T-helper 1 cell (primary cell): ENCODE measurements at places on chromosomes 12 and 14.

DNA sequence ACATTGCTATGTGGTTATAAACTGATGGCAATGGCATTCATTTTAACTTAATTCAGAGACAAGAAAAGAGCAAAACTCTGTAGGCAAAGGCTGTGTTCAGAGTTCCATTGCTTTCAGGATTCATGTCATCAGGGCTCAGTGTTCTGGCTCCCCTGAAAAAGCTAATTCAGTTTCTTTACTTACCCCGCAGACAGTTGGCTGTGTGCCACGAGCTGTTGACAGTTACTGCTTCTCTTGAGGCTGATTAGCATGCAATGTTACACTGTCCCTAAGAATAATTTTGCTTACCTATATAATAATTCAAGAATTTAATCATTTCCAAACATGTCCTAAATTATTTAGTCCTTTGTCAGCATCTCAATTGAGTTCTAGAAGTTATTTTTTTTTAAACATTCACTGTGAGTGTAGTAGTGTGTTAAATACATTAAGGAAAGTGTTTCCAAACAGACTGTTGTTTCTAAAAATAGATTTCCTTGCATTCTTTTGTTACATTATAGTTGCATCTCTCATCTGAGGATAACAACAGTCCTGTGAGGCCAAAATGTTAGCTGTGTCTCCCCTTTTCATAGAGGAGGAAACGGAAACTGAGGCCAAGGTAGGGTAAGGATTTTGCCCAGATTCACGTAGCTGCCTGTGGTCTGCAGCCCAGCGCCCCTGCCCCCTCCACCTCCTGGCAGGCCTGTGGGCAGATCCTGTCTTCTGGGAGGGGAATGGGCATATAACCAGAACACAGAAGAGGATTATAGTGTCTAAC is 98.6 kb downstream of the PELI2 start:
- DNase-seq: no peak

- no peak for DNase-seq
Observed at GRCh38 chr14:69288011-69288771, 28.2 kb downstream of the GALNT16 start.

- DNase-seq: no peak
Observed at GRCh38 chr14:22460461-22461195, 128.4 kb downstream of the DAD1 start.

DNA sequence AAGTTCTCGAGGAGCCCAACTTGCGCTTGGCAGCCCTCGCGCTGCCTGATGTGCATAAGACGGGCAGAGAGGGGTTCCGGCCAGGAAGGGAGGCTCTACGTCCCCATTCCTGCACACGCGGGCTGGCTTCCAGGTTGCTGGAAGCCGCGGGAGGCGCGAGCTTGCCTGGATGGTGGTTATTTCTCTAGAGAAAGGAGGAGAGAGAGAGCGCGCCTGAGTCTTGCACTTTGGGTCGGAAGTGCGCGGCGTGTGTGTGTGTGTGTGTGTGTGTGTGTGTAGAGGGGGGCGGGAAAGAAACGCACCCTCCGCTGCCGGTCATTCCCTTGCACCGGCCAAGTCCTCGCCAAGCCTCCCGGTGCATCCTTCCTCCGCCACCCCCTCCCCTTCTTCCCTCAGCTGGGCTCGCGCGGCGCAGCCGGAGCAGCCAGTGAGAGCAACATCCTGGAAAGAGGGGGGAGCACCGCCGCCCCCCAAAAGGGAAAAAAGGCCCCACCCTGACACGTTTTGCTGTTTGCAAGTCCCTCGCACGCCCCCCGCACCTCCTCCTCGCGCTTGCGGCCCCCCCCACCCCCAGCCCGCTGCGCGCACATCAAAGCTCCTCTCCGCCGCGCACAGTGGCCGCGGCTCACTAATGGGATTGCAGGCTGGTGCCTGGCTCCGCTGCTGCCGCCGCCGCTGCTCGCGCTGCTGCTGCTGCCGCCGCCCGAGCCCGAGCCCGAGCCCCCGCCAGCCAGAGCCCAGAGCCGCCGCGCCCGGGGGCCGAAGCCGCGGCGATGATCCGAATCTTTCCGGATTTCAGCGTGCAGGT is 4.4 kb upstream of the NPAS3 start:
- DNase-seq: no peak

DNA sequence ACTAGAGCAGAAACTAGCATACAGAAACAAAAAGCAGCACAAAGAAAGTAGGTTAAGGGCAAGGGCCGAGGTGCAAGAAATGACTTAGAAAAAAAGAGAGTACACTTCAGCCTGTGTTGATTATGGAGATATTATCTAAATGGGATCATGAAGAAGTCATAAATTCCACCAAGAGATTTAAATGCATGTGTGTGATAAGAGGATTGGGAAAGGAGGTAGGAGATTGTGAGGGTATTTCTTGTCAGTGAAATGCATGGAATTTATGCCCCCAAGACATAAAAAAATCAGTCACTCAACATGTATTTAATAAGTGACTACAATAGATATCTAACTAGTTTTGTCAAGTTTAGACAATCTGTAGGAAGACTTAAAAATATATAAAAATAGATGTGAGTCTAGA is 976.2 kb upstream of the LRFN5 start:
- no peak for DNase-seq

DNA sequence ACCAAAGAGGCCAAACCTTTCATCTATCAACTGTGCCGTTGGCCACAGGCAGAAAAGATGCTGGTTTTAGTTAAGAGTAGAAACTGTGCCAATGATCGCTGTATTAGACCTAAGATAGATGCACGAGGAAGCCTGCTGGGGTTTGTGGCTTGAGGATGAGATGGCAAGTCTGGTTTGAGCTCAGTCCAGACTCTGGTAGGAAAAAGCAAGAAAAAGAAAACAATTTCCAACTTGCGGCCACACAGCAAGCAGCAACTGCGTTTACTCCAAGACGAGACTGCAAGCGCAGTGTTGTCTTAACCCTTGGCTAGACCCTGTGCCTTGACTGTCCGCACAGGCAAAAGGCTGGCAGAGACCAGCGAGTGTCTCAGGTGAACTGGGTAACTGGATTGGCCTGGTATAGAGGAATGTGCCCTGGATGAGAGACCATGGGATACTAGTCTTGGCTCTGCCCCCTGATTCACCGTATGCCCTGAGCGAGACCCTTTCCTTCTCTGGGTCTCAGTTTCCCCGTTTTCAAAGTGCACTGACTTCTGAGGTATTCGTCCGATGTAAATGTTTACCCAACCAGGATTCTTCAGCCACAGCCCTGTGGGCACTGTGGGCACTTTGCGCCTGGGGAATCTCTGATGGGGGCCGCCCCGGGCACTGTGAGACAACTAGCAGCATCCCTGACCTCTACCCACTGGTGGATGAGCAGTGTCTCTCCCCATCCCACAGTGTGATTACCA is 113.4 kb downstream of the DICER1 start:
- no peak for DNase-seq

- DNase-seq: no peak
Observed at GRCh38 chr14:97791906-97792305, 994.7 kb downstream of the VRK1 start.

DNA sequence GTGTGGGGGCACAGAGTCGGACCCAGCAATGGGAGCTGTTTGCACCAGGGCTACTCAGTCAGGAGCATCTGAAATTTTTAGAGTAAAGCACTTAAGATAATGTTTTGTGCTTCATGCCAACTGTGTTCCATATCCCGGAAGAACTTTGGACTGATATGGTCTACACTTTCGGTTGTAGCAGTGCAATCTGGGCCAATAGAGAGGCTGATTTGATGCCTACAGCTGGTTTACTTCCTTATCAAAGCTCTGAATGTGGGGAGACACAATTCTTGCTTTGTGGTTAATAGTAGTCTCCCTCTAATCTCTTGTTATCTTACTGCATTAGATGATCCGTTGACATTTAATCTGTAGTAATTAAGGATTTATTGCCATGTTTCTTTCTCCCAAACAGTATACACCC is 7.8 kb upstream of the VDR start:
- no peak for DNase-seq

GRCh38 chr14:71130491-71131179 is 223.4 kb downstream of the PCNX1 start:
- DNase-seq: no peak

DNA sequence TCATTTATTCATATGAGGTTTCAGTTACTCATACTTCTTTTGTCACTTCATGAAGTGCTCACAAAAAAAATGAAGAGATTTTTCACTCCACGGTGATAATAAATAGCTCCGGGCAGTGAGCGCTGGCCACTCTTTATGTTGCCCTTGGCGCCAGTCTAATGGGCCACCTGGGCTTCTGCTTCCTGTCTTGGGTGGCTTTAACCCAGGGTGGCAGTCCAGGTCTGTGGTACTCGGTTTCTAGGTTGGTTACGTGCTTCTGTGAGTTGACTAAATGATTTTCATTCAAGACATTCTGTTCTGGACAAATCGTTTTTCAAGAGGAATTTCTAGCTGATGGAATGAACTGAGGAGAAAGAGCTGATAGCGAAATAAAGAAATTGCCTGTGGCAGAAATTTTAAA is 34.6 kb upstream of the NID2 start:
- DNase-seq: no peak

DNA sequence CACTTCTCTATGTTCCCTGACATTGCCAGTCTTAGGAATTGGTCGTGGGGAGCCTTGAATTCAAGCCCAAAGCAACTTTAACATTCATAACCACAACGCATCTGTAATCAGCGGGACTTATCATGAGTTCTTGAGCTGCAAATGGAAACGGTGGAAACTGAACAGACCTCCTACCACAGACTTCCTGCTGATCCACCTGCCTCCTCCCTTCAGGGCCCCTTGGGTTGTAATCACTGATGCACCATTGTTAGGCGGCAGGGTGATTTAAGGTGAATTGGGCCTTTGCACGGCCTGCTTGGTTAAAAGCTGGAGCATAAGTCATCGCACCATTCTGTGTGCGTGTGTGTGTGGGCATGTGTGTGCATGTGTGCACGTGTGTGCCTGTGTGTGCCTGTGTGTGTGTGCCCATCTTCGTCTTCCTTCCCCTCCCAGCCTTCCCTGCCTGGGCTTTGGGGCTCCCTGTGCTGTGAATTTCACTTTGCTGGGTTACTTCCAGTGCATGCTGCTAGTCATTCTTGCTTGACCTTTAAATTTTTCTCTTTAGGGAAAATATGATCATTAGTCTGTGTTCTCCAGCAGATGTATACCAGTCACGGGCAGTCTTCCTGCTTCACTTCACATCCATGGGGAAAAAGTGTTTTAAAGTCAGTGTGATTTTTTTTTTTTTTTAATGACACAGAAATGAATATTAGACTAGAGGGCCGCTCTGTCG is 29.1 kb downstream of the CHST11 start:
- DNase-seq: peak; percentile 39

GRCh38 chr14:61699027-61699426 is 3.7 kb downstream of the HIF1A start:
- no peak for DNase-seq

- DNase-seq: no peak
Observed at GRCh38 chr14:20631023-20631879, 10.2 kb downstream of the OR6S1 start.

DNA sequence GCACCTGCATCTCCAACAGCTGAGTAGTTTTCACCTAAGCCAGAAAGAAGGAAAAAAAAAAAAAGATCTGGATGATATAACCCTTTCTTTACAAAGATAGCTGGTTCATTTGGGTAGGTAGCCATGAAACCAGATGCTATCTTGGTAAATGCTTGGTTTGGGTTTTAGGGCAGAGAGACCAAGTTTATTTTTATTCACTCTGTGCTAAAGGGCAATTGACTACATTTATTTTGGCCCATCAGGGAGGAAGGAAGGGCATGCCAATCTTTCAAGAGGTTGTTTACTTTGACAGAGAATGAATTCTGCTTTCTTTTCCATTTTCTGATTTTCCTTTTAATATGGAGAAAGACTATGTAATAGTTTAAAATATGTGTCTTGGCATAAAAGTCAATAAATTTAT is 91.0 kb downstream of the NTN4 start:
- DNase-seq: no peak

GRCh38 chr12:26688344-26688904 is 144.6 kb downstream of the ITPR2 start:
- no peak for DNase-seq

- DNase-seq: no peak
Observed at GRCh38 chr12:10155966-10156365, 16.0 kb downstream of the OLR1 start.

- no peak for DNase-seq
Observed at GRCh38 chr14:67703997-67704396, 2.3 kb downstream of the RDH12 start.

- no peak for DNase-seq
Observed at GRCh38 chr12:1213205-1213604, 222.2 kb downstream of the ERC1 start.

GRCh38 chr12:94277426-94278000 is 129.1 kb downstream of the PLXNC1 start:
- no peak for DNase-seq

GRCh38 chr14:55912344-55912743 is 205.9 kb upstream of the PELI2 start:
- no peak for DNase-seq

DNA sequence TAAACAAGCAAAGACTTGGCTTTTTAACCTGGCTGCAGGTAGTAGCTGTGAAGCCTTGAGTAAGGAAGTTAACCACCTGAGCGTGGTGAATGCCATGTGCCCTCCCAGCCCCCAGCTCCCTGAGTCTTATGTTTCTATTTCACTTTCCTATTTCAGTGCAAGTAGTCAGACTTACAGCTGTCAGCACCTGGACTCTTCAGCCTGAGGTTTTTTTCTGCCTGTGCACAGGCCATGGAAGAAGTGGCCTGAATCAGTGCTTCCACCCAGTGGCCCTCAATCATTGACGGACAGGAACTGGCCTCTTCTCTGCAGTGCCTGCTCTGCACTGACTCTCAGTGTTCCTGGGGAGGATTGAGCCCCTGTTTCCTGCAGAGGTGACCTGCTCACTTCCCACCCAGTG is 796.4 kb downstream of the MED13L start:
- no peak for DNase-seq
